ENCODE measurements at places on chromosomes 6 and 20.

DNA sequence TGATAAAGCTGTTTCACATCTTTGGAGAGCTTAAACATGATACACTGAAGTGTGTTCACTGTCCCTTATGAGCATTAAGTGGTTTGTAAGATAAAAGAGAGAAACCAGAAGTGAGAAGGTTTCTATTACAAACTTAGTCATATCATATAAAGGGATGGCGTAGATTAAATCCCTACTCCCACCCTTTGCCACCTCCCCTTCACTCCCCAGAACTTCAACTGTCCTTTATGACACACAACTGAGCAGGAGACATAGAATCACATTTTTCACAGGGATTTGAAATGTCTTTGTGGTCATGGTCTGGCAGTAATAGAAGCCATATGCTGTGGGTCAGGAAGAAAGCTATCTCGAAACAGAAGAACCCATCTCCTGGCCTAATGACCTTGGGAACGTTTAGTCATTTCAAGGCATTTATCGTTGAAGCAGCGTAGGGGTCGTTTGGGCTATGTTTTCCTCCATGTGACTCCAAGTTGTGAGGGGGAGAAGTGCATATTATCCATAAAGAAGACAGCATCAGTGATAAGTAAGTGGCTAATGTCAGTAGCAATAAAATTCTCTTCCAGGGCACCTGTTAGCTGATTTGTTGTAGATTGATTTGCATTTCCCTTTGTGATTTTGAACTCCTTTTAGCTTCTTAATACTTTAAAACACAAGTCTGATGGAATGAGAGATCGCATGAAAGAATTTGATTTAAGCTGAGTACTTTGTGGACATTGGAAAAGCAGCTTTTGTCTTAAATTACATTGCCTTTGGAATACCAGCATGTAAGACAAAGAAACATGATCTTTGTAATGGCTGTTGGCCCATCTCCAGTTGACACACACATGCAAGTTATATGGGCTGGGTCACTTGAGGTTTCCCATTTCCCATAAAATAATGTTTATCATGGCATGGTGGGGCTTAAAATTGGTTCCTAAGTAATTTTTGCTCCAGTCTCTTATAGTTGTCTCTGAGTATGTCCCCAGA, 501.5 kb upstream of the FLRT3 start:
- DNase-seq = no peak

DNA sequence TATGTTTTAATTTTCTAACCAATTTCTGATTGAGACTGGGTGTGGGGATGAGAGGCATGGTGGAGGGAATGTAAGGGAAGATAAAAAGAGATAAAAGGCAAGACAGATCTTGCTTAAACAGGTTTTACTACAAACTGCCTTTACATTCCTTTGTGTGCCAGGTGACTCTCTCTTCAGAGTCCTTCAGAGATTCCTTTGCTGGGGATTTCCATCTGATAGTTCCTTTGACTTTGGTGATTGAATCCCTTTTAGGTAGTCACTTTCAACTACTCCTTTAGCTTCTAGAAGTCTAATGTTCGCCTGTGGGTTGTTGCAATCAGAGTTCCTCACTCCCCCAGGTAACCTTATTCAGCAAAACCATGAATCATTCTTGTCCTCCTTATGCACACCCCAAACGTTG, 283.3 kb upstream of the MANEA start:
- DNase-seq = no peak

GRCh38 chr20:54292185-54292584, 84.3 kb downstream of the PFDN4 start:
- no peak for DNase-seq

DNA sequence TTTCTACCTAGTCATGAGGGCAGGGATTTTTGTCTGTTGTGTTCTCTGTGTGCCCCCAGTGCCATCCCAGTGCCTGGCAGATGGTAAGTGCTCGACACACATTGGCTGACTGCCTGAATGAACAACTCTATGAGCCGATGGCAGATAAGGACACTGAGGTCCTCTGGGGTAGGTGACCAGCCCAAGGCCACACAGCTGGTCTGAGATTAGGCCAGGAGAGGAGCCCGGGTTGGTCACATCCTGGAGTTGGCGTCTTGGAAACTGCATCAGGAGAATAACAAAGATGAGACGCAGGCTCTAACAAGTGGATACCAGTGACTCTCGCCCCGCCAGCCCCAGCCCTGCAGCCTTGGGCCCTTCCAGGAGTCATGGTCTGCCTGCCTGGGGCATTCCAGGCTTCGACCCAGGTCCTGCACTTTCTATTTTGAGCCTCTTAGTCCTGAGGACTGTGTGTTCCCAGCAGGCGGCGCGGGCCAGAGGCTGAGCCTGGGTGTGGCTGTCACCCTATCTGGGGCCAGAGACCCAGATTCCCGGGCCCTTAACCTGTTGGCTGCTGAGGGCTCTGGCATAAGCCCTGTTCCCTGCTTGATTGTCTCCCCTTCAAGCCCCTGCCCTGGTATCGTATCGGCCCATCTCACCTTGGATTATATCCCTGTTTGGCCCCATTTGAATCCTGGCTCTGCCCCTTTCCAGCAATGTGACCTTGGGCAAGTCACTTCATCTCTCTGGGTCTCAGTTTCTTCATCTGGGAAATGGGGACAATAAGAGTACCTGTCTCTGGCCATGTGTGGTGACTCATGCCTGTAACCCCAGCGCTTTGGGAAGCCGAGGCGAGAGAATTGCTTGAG, 88.3 kb downstream of the CEBPB start:
- DNase-seq = no peak

- DNase-seq = no peak
Observed at GRCh38 chr6:33508935-33509926, 54.9 kb downstream of the ZBTB9 start.

- DNase-seq = no peak
Observed at GRCh38 chr6:160201061-160201460, 57.6 kb downstream of the SLC22A2 start.

DNA sequence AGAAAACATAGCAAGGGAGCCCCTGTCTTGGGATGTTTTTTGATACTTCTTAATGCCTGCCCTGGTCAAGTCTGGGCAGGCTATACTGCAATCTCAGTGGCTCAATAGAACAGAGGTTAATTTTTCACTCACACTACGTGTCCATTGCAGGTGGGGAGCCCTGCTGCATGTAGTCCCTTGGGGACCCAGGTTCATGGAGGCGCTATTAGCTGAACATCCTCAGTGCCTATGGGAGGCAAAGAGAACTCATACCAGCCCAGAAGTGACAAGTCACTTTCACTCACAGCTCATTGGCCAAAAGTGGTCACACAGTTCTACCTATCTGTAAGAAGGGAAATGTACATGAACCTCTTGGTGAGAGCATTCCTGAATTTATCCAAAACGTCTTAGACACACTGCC, 23.2 kb downstream of the CGA start:
- DNase-seq = no peak

GRCh38 chr6:168618546-168619315, 177.7 kb downstream of the SMOC2 start:
- no peak for DNase-seq

- DNase-seq = peak; percentile 11
Observed at GRCh38 chr20:8151372-8151771, 19.3 kb downstream of the PLCB1 start.

DNA sequence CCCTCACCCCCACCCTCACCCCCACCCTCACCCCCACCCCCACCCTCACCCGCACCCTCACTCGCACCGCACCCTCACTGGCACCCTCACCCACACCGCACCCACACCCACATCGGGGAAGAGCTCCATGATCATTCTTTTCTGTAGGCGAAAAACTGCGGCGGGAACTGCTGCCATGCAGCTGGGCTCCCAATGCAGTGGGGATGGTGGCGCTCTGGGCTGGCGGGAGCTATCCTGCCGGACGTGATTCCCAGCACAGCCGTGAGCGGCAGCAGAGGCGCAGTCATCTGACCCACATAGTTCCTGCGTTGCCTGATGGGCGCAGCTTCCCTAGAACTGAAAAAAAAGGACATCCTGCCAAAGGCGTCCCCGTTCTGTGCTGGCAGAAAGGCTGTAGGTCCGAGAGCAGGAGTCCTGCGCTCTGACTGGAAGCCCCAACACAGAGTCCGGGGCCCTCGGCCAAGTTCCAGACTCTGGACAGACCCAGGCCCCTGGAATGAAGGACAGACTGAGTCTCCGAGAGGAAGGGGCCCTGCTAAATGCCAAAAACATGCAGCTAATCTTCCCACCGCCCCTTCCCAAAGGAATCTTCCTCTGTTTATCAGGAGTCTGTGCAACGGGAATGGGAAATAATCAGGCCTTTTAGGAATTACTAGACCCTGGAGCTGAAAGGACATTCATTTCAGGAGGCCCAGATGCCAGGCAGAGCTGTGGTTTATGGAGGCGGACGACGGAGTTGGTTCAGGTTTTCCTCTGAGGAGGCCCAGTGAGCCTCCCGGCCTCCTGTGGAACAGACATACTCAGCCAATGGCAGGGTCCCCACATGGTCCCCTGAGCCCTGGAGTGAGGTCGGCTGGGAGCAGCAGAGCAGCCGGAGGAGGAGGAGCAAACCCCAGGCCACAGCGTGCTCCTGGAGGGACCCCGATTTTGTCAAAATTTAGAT, 14.1 kb upstream of the TCFL5 start:
- no peak for DNase-seq

- DNase-seq = peak; percentile 96
Observed at GRCh38 chr6:57316581-57317059, 810 bp upstream of the PRIM2 start.

- DNase-seq = no peak
Observed at GRCh38 chr20:29326376-29327070, 1930.9 kb upstream of the DEFB115 start.

DNA sequence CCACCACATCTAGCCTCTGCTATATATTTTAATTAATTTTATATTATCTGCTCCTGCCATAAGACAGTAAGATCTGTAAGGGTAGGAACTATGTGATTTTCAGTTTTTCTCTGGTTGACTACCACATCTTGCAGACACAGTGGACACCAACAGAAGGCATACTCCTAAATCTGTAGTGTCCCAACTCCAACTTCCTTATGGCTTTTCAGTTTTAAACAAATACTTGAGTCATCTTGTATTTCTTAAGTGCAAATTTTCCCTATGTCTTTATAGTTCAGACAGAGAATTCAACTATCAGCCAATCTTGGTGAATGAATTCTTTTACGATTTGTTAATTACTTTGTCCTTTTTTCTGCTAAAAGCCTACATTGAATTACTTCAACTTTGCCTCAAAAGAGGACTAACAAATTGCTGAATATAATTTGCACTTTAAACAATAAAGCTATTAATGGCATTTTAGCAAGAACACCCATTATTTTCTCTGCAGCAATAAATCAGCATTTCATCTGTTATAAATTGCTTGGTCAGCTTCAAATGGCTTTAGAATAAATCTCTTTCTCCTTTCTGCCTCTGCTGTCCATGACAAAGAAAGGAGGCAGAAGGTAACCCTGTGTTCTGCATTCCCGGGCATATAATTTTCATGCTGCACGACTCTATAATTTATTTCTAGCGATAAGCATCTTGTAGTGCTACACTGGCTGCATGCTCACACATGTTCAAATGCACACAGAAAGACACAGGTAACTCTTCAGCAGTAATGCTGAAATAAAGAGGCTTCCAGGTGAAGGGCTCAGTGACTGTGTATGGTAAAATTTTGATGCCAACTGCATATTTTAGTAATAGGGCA, 144.8 kb downstream of the BACH2 start:
- peak; percentile 30 for DNase-seq

- no peak for DNase-seq
Observed at GRCh38 chr20:46631874-46632446, 19.3 kb downstream of the SLC13A3 start.

GRCh38 chr6:14882394-14883026, 363.4 kb upstream of the JARID2 start:
- DNase-seq = no peak
